Esophagus muscularis mucosa (tissue), 4 donors: ENCODE measurements at places on chromosomes 7 and 10. TPM values are rescaled to one million over a fixed set of nuclear protein-coding genes. Genes with fewer than 3 reads are reported as not detected.

DNA sequence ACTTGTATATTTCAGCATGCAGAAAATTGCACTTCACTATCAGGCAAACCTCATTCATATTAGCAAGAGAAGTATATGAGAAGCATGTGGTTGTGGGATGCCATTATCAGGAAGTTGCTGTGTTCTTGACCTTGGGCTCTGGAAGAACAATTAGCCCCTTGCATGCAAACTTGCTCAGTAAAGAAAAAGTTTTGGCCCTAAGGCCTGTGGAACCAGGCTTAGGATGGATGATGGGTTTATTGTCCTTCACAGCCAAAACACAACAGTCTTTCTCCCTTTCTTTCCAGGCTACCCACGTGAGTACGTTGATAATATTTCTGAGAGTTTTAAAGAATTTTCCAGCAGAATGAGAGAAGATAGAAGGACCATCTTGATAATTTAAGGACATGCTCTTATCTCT lies 166.4 kb downstream of the AUTS2 start:
- no peaks in the 10 kb centered on the region for H3K36me3 ChIP-seq
- DNase-seq, result no peak

Gene RAPGEF5
- total RNA-seq, result 21.2 TPM

Gene ITGA8
- total RNA-seq, result 53.3 TPM

Gene TAS2R5
- 2.1 TPM for total RNA-seq

Gene SMNDC1
- total RNA-seq, result 9.7 TPM

Gene DNAH11
- 14.2 TPM for total RNA-seq

Gene OR13A1
- not detected for total RNA-seq

DNA sequence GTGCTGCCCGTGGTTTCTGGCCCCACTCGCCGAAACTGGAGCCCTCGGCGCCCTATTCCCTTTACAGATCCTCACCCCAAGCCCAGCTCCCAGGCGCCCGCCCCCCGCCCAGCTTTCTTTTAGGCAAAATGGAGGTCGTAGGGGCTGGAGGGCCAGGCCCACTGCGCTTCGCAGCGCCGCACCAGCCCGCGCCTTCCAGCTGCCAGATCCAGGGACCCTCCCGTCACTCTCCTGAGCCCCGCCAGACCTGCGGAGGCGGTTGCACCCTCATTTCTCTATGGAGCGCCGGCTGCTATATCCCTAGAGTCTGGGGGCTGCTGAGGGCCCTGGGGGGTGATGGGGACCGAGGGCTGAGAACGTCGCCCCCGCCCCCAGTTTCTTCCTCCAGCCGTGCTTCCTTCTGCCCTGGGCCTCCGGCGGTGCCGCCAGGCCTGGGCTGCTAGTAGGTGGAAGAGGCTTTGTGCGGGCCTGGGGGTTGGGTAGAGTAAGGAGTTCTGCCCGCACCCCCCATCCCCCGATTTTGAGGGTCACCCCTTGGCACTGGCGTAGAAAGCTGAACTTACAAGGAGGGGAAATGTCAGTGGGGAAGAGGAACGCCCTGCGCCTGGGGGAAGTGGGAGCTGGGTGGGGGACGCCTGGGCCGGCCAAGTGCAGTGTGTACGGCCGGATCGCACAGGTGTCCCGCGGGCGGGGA lies 1.0 kb downstream of the GNB2 start:
- H3K4me3 ChIP-seq, result peak overlapping the region; percentile 88
- H3K27ac ChIP-seq, result peak overlapping the region; percentile 99
- H3K36me3 ChIP-seq, result peaks cover 32% of the 10 kb centered on the region
- H3K4me1 ChIP-seq, result peaks cover 17% of the 10 kb centered on the region

Gene MYL10
- not detected for total RNA-seq

- no peak for DNase-seq
- H3K4me3 ChIP-seq, result no peak overlapping the region
- H3K27me3 ChIP-seq, result no peaks in the 10 kb centered on the region
- peaks cover 78% of the 10 kb centered on the region for H3K4me1 ChIP-seq
- H3K27ac ChIP-seq, result no peak overlapping the region
- H3K36me3 ChIP-seq, result no peaks in the 10 kb centered on the region
Measured at GRCh38 chr10:124711145-124711544, 33.0 kb downstream of the FAM53B start.
